ENCODE measurements at places on chromosomes 1 and 21. TPM values are rescaled to one million over a fixed set of nuclear protein-coding genes. Genes with fewer than 3 reads are reported as not detected.

LRRN2 gene
- 3.3 TPM for total RNA-seq

DNA sequence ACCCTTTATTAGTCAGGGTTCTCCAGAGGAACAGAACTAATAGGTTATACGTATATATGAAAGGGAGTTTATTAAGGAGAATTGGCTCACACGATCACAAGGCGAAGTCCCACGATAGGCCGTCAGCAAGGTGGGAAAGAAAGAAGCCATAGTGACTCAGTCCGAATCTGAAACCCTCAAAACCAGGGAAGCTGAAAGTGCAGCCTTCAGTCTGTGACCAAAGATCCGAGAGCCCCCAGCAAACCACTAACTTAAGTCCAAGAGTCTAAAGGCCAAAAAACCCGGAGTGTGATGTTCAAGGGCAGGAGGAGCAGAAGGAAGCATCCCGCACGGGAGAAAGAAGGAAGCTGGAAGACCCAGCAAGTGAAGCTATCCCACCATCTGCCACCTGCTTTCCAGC, 9.9 kb downstream of the IFNLR1 start:
- no peak for DNase-seq

DNA sequence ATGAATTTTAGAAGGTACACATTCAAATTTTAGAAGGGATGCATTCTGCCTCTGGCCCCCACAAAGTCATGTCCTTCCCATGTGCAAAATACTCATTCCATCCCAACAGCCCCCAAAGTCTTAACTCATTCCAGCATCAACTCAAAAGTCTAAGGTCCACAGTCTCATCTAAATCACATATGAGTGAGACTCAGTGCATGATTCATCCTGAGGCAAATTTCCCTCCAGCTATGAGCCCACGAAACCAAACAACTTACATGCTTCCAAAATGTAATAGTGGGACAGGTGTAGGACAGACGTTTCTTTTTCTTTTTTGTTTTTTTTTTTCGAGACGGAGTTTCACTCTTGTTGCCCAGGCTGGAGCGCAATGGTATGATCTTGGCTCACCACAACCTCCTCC, 12.5 kb upstream of the WNT2B start:
- DNase-seq, result no peak

PTCH2 gene
- total RNA-seq, result 1.3 TPM

DNA sequence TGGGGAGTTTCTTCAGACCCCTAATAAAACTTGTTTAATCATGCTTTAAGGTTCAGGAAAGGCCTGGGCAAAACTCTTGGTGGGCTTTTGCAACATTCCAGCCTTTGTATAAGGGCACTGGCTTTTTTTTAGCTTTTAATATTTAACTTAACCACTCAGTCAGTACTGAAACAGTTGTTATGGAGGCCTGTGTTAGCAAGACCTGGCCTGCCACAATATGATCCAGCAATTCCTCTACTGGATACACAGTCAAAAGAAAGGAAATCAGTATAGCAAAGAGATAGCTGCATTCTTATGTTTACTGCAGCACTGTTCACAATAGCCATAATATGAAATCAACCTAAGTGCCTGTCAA, 75.1 kb upstream of the COG2 start:
- DNase-seq, result no peak

PROK1 gene
- not detected for total RNA-seq

DNAJB4 gene
- 103 TPM for total RNA-seq

SLC9C2 gene
- not detected for total RNA-seq

- DNase-seq, result no peak
Observed at GRCh38 chr21:15414057-15414456, 315.7 kb upstream of the USP25 start.

- no peak for DNase-seq
Observed at GRCh38 chr1:185727726-185728125, 6.5 kb upstream of the HMCN1 start.

DNA sequence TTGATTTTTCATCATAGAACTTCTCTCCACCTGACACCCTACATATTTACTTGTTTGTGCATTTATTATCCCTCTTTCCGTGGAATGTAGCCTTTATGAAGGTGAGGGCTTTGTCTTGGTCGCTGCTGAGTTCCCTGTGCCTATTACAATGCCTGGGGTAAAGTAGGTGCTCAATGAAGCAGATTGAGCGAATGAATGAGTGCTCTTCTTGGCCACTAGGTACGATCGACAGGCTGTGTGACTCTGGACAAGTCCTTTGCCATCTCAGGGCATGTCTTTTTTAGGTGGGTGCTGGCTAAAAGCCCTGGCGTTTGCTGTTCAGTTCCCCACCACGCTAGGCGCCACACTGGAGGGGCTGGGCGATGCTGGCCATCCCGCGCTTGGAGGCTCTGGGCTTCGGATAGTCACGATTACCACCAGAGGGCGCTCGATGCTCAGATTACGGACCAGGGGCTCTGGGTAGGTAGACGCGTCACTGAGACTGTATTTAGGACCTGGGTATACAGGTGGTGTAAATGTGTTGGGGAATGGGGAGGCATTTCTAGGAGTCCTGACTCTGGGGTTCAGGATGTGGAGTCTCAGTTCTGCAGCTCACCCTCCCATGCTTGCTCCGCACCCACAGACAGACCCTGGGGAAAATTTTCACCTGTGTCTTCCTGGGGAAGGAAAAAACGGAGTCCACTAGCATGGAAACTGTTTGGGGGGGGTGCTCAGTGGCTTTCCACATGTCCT, 71.0 kb upstream of the CSF3R start:
- DNase-seq, result no peak

GRCh38 chr1:194717334-194717733, 1530.9 kb upstream of the B3GALT2 start:
- no peak for DNase-seq

- no peak for DNase-seq
Observed at GRCh38 chr1:6016191-6016865, 24.1 kb upstream of the NPHP4 start.

DNA sequence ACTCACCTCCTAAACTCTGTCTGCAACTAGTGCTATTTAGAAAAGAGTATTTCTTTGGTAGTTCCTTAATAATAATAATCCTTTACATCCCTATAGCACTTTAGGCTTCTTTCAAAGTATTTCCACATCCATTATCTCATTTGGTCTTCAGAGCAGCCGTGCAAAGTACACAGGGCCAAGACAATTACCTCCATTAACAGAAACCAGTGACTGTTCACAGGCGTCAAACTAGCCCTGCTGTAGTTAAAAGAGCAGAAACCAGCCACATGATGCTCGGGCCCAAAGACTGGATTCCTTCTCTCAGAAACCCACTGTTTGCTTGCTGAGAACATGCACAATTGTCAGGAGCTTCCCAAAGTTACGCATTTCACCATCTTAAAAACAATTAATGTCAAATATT, 396.0 kb upstream of the DAB1 start:
- no peak for DNase-seq

- no peak for DNase-seq
Observed at GRCh38 chr21:38343691-38344090, 86.9 kb downstream of the KCNJ15 start.

DNA sequence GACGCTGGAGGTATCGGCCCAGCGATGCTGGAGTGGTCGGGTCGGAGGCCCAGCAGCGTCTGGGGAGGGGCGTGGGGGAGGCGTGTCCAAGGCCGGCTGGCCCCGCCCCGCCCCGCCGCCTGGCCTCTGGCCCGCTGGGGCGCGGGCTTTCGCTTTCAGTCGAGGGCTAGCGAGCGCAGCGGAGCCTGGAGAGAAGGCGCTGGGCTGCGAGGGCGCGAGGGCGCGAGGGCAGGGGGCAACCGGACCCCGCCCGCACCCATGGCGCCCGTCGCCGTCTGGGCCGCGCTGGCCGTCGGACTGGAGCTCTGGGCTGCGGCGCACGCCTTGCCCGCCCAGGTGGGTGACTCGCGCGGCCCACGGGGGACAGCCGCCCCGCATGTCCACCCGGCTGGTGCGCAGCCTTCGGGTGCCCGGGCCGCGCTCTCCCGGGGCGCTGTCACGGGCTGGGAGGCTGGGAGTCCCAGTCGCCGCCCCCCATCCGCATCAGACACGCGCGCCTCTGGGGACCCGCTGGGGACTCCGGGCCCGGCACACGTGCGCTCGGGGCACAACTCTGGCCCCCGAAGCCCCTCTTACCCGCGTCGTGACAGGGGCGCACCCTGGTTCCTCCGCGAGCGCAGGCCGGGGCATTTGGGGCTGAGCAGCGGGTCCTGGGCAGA, at the start of gene TNFRSF1B:
TSS of gene TNFRSF1B (plus strand) at position 158 of the 659 bp plus-strand sequence. CDS start at position 259, 101 bp downstream.
- no peak for DNase-seq

ALX3 gene
- not detected for total RNA-seq

LYPLA2 gene
- total RNA-seq, result 39.8 TPM

FCRL5 gene
- total RNA-seq, result not detected

SERPINC1 gene
- 0.51 TPM for total RNA-seq

RAP1A gene
- total RNA-seq, result 64.0 TPM

DNA sequence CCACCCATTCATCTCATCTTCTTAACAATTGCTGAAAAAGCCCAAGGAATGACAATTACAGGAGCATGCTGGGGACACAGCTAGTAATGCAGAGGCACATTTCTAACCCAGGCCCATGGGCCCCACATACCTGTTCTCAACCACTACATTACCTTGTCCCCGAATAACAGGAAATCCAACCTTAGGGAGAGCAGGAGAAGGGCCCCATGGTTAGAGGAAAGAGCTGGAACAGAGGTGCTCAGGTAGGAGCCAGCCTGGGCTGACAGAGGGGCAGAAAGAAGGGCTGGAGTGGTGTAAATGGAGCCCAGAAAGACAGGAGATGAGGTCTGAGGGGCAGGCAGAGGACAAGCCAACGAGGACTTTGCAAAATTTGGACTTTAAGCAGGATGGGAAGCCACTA, 11.4 kb upstream of the S100A8 start:
- DNase-seq, result no peak

DNA sequence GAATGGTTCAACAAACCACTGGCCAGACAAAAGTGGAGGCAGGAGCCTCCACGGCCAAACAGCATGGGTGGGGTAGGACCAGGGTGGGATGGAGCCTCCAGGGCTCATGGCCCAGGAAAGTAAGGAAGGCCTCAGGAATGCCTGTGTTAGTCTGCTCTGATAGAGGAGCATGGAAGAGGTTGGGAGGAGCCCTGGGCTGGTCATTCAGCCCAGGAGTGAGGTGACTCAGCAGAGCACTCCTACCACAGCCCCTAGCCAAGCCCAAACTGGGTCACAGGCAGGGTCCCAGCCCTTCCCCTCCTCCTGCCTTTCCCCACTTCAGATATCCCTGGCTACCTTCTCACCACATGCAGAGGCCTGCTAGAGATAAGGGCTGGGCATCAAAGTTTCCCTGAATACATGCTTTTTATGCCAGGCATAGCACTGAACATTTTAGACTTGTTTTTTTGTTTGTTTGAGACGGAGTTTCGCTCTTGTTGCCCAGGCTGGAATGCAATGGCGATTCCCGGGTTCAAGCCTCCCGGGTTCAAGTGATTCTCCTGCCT, 3.1 kb upstream of the SHISA4 start:
- DNase-seq, result no peak

DNA sequence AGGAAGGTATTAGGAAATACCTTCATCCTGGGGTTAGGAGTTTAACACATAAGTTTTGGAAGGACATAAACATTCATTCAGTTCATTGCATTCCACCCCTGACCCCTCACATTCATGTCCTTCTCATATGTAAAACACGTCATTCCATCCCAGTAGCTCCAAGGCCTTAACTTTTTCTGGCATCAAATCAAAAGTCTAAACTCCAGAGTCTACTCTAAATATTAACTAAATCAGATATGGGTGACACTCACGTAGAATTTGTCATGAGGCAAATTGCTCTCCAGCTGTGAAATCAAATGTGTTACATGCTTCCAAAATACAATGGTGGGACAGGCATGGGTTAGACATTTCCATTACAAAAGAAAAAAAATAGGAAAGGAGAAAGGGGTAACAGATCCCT, 298.2 kb upstream of the LRRC7 start:
- no peak for DNase-seq

Data from chondrocyte (in vitro differentiated cells).